ENCODE measurements at places on chromosomes 5 and 9.

DNA sequence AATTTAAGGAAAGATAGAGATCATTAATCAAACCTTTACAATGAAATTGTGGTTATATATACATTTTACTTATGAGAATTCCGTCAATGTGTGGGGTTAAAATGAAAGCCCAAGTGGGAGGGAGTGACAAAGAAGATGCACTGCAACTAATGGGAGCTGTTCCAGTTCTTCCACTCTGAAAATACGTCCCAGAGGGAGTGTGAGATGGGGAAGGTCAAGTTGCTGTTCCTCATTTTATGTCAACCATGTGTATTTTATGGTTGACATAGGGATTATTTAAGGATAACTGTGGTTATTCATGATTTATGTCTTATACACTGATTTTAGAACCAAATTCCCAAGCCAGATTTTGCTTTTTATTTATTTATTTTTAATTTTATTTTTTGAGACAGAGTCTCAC, 14.2 kb upstream of the RGS3 start:
- peak; percentile 28 for DNase-seq

GRCh38 chr5:89320421-89321277, 437.7 kb upstream of the MEF2C start:
- no peak for DNase-seq

DNA sequence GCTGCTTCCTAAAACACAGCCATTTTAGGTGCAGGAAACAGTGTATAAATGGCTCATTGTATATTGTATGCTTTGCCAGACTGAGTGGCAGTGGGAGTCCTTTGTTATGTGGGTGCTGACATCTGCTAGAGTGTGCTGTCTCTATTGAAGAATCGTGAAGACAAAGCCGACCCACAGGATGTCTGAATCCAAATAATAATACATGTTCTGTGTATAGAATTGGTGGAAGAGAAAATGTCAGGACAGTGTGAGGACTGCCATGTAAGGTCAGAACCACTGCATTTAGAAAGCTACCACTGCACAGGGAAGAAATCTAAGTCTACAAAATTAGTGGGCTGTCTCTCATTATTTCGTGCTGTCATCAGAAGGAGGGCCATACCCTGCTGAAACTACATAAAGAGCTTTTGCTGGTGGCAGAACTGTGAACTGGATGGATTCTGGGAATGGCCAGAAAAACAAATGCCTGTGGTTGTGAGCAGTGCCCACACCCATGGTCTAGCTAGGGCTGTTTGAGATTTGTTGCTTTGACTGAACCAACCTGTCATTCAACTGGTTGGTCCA, 2.5 kb downstream of the IL7R start:
- DNase-seq, result peak; percentile 90

DNA sequence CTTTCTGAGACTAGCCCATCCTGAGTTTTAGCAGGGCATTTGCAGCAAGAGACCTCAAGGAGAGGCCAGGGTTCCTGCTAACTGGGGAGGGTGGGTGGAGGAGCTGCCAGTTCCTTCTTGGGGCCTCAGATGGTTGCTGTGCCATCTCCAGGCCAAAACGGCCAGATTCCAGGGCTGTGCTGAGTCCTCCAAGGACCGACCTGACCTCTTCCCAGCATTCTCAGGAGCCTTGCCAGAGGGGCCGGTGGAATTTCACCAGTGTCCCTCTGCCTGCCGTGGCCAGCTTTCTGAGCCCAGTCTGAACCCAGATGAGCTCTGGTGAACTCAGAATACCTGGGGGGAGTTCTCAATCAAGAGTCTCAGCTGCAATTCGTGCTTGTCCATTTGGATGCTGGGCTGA, 54.3 kb downstream of the TSTD2 start:
- DNase-seq, result no peak

Measured in fibroblast of skin of scalp (primary cell).